ENCODE measurements at places on chromosomes 3 and 15.

- peak; percentile 37 for DNase-seq
Observed at GRCh38 chr3:133124511-133124910, 86.3 kb downstream of the TMEM108 start.

DNA sequence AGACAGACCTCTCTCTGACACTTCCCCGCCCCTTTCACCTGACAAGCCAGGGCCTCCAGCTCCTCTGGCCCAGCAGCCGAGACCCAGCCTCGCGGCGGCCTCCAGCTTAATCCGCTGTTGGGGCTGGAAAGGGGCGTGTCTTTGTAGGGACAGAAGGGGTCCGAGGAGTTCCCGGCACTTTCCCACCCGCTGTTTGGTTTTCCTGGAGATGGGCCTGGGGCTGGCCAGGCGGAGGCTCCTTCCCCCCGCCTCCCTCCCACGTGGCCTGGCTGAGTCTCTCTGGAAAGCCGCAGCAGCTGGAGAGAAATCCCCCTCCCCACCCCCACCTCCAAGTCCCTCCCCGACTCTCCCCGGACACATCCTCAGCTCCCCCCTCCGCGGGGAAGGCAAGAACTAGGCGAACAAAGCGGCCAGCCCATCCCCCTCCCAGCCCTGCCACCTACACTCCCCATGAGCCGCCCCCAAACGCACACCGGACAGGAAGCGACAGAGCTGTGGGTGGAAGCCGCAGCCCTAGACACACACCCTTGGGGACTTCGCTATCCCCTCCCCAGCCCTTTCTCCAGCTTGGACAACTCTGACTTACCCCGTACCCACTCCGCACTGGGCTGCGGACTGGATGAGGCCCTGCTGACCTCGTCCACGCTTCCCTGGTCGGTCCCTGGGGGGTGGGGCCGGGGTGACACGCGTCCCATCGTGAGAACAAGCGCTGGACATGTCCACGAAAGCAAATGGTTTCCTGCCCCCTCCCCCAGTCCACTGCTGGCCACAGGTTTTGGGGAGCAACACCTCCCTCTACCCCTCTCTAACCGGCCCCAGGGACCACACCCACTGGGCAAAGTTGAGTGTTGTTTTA lies 1.2 kb downstream of the IGDCC4 start:
- DNase-seq, result peak; percentile 69

- peak; percentile 13 for DNase-seq
Observed at GRCh38 chr15:58221591-58222241, 83.5 kb downstream of the AQP9 start.

- DNase-seq, result no peak
Observed at GRCh38 chr3:107545680-107546120, 22.9 kb downstream of the BBX start.

GRCh38 chr15:98796685-98797357 lies 148.5 kb downstream of the IGF1R start:
- DNase-seq, result no peak

GRCh38 chr3:169545606-169546005 lies 117.9 kb downstream of the MECOM start:
- peak; percentile 31 for DNase-seq

- no peak for DNase-seq
Observed at GRCh38 chr15:92637626-92638025, 17.9 kb downstream of the FAM174B start.

DNA sequence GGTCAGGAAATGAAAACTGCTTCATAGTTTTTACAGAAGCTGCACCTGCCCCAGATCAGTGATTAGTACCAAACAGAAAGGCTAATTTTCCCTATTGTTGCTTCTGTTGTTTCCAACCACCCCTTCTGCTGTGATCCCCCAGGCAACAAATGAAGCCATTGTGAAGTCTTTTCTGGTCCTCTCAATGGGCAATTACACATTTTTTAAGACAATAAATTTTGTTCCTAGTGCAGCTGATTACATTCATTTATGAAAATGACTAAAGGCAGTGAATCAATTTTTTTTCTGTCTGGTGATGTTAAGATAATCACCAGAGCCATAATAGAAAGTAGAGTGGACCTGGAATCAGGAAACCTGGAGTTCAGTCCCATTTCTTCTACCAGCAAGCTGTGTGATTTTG lies 32.7 kb downstream of the GLDN start:
- no peak for DNase-seq

All from cardiac muscle cell (in vitro differentiated cells and primary cell).